ENCODE measurements at places on chromosomes 1 and 21.

GRCh38 chr1:180482425-180483275, 19.7 kb downstream of the ACBD6 start:
- DNase-seq: no peak

GRCh38 chr1:92791487-92792066, 6.7 kb upstream of the EVI5 start:
- no peak for DNase-seq

GRCh38 chr21:34603002-34603709, 11.8 kb downstream of the RCAN1 start:
- peak; percentile 73 for DNase-seq

- DNase-seq: no peak
Measured at GRCh38 chr1:26429721-26430120, 2.4 kb upstream of the DHDDS start.

DNA sequence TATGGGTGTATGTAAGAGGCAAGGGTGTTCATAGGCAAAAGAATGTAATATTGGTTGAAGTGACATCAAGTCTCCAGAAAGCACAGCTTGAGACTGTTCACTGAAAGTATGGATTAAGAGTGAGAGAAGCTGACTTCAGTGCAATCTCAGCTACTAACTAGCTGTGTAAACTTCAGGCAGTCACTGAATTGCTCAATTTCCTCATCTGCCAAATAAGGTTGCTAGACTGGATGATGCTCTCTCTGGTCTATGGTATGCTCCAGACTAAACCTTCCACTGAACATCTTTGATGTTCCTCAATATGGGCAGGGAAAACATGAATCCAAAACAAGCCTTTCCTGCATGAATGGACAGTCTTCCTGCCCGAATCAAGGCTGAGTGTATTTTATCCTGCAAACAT, 111.8 kb upstream of the USH2A start:
- no peak for DNase-seq

DNA sequence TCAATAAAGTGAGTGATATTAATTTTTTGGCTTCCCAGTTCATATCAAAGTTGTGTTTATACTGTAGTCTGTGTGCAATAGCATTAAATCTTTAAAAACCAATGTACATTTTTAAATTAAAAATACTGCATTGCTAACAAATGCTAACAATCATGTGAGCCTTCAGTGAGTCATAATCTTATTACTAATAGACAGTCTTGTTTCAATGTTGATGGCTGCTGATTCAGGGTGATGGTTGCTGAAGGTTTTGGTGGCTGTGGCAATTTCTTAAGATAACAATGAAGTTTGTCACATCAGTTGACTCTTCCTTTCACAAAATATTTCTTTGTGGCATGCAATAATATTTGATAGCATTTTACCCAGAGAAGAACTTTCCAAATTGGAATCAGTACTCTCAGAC, 109.0 kb downstream of the ZMYM4 start:
- no peak for DNase-seq

DNA sequence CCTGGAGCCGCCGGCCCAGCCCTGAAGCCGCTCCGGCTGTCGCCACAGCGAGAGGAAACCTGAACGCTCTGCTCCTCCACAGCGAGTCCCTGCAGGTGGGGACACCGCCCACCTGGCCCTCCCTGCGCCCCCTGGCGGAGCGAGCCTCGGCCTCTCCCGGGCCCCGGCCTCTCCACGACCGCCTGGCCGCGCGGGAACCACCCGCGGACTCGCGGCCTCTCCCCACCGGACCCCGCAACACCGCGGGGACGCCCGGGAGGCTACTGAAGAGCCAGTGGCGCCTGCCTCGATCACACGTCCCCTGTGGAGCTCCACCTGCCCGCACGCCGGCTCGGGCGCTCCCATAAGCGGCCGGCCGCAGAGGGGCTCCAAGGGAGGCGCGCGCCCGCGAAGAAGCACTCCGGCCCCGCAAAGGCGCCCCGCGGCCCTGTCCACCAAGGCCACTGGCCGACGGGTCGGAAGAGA, 109.6 kb downstream of the KCNN3 start:
- DNase-seq: peak; percentile 89
